ENCODE measurements at places on chromosomes 13 and 19.

DNA sequence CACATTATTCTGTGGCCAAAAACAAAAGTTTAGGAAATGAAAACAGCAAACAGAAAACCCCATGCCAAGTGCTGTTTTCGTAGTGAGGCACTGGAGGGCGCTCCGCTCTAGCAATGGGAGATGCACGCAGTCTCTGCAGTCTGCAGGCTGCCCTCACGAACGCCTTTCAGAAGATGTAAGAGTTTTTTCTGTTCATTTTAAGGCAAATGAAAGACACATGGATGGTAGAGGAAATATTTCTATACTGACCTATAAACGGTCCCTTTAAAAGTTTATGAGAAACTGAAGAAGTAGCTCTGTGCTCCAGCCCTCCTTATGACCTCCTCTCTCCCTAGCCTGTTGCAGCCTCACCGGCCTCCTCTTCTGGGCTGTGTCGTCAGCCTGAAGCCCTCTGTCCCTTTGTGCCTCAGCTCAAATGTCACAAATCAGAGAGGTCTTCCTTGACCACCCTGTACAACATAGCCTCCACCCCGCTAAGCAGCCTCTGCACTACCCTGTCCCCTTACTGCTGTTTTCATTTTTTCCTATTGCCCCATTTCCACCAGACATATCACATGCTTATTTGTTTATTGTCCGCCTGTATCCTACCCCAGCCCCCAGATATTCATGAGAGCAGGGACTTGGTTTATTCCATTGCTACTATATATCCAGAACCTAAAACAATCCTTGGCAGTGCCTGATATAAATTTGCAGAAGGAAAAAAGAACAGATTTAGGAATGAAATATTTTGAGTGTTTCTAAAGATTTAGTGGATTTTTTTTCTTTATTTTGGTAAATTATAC, 116.4 kb downstream of the TM9SF2 start:
- ATAC-seq: peak; percentile 42

DNA sequence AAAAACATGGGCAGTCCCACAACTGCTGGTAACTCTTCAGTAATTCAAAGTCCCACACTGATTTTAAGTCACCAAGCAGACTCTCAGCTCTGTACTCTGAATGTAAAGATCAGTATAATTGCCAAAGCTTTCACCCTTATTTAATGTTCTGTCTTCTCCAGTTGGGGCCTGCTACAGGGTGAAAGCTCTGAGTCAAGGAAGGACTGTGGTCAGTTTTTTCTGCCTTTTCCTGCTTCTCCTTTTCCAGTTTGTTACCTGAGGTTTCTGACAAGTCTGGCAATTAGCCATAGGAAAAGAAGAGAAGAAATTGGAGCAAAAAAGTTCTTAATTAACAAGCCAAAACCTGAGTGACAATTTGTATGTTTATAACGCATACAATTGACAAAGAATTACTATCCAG, 279.3 kb downstream of the RBM26 start:
- ATAC-seq: no peak

DNA sequence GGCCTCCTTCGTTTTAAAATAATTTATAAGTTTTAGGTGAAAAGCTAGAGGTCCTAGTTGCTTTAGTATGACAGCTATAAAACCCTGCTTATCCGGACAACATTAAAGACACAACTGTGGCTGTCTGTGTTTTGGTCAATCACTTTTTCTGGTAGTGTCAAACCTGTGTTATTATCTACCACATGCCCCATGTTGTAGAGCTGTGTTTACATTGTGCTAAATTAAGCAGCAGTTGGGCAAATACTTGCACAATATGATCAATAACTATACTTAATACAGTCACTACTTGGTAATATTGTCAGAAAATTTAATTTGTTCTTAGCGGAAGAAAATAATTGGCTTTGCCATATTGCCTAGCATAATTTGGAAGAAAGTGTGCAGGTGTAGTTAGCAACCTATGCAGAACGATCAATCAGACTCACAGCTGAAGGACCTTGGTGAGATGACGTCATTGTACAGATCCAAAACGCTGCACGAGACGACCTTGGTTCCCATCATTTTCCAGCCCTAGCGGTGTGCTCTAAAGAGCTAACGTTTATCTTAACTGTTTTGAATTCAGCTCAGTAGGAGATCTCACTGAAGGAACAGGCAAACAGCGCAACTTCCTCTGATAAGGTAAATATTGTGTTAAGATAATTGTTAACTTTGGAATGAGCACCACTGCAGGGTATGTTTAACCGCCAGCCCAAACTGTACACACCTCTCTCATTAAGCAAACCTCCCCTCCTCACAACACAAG, 476.6 kb downstream of the IRS2 start:
- no peak for ATAC-seq

GRCh38 chr13:53920916-53921315, 892.3 kb downstream of the OLFM4 start:
- peak; percentile 30 for ATAC-seq

DNA sequence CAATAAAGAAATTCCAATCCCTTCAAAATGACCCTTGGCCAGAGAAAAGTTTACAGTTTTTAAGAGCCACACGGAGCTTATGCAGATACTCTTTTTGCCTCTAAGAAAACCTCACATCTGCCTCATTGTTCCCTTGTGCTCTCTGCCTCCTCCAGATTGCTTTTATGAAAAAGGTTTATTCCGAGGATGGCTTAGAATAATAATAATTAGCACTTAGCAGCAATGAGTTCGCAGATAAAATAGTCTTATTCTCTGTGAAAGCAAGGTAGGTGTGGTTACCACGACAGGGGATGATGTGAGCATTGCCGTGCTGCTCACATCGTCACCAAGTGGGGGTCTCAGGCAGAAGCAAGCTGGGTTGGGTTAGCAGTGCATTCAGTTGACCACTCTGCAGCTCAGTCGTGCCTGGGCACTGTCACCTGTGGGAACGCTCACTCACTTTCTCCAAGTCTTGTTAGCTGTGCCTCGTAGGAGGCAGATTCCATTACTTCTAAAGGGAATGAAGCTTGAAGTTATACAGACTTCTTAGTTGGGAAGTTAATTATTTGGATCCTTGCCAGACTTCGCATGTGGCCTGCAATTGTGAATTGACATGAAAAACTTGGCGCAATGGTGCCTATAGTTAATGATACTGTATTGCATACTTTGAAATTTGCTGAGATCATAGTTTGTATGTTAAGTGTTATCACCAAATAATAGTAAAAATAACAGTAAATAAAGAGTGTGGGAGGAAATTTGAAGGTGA, 157.2 kb downstream of the MYO16 start:
- no peak for ATAC-seq

DNA sequence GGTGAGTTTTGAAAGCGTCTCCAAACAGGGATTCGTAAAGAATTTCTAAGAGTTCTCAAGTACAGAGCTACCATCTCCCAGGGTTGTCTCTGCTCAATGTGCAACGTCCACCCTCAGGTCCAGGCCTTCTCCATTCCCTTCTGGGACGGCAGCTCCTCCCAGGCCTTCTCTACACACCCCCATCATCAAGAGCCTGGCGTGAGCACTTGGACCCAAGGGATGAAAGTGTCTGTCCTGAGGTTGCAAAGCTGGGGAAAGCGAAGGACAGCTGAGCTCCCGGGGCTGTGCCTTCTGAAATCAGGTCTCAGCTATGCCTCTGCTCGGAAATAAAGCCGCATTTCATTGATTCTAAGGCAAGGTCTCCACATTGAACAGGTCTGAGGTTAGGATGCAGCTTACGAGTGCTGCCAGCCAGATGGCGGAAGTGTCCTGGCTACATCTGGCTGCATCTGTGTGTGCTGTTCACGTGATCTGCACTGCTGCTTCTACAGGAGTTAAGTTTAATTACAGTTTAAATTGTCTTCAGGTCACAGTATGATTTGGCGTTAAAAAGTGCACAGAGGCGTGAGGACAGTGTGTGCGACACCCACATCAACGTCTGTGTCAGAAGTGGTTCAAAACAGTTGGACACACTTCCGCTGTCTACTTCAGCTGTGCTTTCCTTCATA, 27.0 kb upstream of the MIER2 start:
- ATAC-seq: peak; percentile 67

DNA sequence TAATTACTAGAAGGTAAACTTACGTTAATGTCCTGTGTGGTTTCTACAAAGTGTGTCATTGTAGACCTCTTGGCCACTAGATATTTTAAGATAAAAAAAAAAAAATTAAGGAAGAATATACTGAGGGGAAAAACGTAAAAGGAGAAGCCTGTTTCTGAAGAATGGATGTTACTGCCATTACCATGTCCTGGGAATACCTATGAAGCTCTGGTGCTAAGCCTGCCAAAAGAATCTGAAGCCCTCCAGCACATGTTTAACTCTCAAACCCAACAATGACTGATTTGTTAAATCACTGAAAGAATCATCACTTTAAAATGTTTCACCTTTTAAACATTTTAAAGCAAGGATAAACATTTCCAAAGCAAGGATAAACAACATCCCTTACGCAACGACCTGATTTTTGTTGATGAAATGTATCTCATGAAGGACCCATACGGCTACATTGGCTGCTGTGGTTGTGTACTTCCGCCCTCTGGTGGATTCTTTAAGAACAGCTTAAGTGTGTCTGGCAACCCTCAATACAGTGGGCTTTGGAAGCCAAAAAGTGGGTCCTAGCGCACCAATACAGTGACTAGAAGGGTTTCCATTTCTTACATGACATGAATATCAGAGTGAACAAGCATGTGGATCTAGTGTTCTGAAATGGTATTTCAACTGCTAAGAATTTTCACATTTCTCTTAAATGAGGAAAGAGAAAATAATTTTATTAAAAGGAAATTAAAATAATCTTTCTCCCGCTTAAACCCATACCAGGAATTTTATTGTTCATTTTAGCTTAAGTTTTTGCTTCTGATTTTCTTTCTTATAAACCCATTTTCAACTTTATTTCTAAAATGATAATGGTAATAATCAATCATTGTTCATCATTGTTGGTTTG, 74.5 kb upstream of the RAP2A start:
- ATAC-seq: peak; percentile 62
